ENCODE measurements at places on chromosomes 3 and 15. TPM values are rescaled to one million over a fixed set of nuclear protein-coding genes. Genes with fewer than 3 reads are reported as not detected.

DNA sequence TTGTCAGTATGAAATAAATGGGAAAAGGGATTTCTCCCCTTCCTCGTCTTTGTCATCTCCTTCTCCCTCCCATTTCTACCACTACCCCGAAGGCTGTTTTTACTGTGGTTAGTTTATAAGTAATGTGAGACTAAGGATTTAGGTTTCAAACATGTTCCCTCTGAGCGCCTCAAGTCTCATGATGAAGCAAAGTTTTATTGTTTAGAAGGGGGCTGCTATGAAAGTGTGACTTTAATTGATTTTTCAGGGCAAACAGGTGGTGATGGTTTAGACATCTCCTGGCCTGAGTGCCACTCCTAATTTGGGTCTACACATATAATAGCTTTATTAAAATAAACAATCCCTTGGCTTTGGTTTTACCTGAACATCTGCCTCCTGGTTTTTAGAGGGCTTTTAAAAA lies 185.5 kb downstream of the MCTP2 start:
- DNase-seq: no peak
- no peaks in the 10 kb centered on the region for H3K36me3 ChIP-seq
- no peaks in the 10 kb centered on the region for H3K27me3 ChIP-seq
- peaks cover 28% of the 10 kb centered on the region for H3K4me1 ChIP-seq
- H3K4me3 ChIP-seq: no peak overlapping the region

GRCh38 chr3:65483480-65483879 lies 555.2 kb downstream of the MAGI1 start:
- no peaks in the 10 kb centered on the region for H3K36me3 ChIP-seq
- H3K27me3 ChIP-seq: no peaks in the 10 kb centered on the region
- peaks cover 10% of the 10 kb centered on the region for H3K4me1 ChIP-seq
- H3K27ac ChIP-seq: no peak overlapping the region
- DNase-seq: peak; percentile 50

DNA sequence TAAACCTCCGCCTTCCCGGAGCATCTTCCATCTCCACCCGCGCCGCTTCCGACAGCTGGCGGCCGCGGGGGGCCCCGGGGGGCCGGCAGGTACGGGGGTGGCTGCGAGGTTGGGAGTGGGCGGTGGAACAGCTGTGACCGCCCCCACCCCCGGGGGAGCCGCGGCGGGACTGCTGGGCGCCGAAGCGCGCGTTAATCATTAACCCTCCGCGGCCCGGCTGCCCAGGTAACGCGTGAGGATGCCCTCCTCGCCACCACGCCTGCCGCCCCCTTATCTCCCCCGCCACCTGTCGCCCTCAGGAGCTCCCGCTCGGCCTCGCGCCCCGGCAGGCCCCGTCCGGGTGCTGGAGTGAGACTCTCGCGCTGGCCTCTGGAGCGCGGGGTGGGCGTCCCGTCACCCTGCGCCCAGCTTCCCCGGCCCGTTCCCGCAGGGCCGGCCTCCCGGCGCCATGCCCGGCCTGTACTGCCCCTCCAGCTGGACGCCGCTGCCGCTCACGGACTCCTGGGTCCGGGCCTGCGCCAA lies 757 bp downstream of the VWA5B2 start:
- peaks cover 23% of the 10 kb centered on the region for H3K4me1 ChIP-seq
- no peaks in the 10 kb centered on the region for H3K36me3 ChIP-seq
- H3K27ac ChIP-seq: no peak overlapping the region
- H3K4me3 ChIP-seq: peak overlapping the region; percentile 21

GRCh38 chr3:42728056-42728455 lies 25.5 kb upstream of the HHATL start:
- no peaks in the 10 kb centered on the region for H3K4me1 ChIP-seq
- no peaks in the 10 kb centered on the region for H3K27me3 ChIP-seq

DNA sequence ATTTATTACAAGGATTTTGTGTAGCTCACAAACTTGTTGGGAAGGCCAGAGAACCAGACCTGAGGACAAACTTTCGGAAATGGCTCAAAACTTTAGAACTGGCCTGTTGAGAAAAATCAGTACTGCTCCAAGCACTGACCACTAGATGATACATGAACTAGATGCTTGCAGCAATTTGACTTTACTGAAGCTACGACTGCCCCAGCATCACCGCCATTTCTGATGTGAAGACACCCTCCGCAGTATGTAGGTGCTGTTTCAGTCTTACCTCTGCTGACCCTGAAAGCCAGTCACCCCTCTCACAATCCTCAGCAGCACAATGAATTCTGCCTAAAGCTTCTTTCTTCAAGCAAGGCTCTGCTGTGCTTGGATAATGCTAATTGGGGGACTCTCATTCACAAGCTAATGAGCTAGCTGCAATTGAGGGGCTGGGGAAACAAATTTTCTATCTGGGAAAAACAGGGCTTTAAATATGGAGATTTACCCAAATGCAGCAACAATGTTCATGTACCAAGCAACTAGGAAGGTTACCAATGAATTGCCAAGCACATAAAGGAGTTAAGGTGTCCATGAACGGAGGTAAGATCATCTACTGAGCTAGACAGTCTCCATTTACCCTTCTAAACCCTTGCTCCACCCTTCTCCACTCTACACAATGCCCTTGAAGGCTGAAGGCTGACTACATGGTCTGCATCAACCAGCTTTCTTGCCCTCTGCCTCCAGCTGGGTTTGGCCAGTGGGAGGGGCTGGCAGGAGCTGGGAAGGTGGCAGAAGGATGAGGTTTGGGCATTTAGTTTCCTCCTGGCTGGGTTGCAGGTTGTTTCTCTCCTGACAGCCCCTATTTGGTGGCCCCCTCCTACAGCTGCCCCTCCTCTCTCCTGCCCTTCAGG lies 53.2 kb upstream of the FSTL1 start:
- peaks cover 10% of the 10 kb centered on the region for H3K4me1 ChIP-seq
- no peak for DNase-seq
- no peaks in the 10 kb centered on the region for H3K36me3 ChIP-seq

DNA sequence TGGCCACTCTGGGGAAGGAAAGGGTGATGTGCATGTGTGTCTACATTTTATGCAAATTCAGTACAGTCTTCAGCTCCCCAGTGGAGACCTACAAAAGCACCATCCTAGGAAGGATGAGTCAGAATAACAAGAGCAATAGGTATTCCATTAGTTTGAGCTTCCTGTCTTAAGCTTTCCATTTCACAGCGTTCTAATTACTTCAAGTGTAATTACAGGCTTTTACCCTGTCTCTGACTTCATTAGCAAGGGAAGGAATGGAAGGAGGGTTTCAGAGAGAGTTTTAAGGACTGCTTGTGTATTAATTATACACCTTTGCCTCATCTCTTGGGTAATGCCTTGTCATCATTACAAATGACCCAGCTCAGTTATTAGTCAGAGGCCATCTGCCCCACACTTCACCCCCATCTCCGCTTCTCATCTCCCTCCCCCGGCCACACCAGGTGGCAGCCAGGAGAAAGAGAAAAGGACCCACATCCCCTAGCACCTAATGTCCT lies 202.8 kb upstream of the MRPL3 start:
- DNase-seq: no peak
- no peak overlapping the region for H3K4me3 ChIP-seq
- H3K27me3 ChIP-seq: no peaks in the 10 kb centered on the region
- H3K4me1 ChIP-seq: no peaks in the 10 kb centered on the region
- no peak overlapping the region for H3K27ac ChIP-seq

- no peak overlapping the region for H3K4me3 ChIP-seq
- no peaks in the 10 kb centered on the region for H3K4me1 ChIP-seq
- H3K27ac ChIP-seq: no peak overlapping the region
- H3K36me3 ChIP-seq: no peaks in the 10 kb centered on the region
- no peaks in the 10 kb centered on the region for H3K27me3 ChIP-seq
These were observed 8.4 kb upstream of the DHX30 start for GRCh38 chr3:47794544-47794943.

Gene IGSF10
- total RNA-seq: 1.1 TPM

Gene TNFAIP8L3
- 6.8 TPM for total RNA-seq

Gene C15orf62
- not detected for total RNA-seq

Gene TERC
- 270 TPM for total RNA-seq

Gene XCR1
- total RNA-seq: not detected
